ENCODE measurements at places on chromosomes 1 and 21.

- no peak for DNase-seq
Observed at GRCh38 chr1:226761322-226761721, 22.2 kb upstream of the ITPKB start.

- DNase-seq = no peak
Observed at GRCh38 chr1:67044631-67045270, 9.2 kb downstream of the SLC35D1 start.

DNA sequence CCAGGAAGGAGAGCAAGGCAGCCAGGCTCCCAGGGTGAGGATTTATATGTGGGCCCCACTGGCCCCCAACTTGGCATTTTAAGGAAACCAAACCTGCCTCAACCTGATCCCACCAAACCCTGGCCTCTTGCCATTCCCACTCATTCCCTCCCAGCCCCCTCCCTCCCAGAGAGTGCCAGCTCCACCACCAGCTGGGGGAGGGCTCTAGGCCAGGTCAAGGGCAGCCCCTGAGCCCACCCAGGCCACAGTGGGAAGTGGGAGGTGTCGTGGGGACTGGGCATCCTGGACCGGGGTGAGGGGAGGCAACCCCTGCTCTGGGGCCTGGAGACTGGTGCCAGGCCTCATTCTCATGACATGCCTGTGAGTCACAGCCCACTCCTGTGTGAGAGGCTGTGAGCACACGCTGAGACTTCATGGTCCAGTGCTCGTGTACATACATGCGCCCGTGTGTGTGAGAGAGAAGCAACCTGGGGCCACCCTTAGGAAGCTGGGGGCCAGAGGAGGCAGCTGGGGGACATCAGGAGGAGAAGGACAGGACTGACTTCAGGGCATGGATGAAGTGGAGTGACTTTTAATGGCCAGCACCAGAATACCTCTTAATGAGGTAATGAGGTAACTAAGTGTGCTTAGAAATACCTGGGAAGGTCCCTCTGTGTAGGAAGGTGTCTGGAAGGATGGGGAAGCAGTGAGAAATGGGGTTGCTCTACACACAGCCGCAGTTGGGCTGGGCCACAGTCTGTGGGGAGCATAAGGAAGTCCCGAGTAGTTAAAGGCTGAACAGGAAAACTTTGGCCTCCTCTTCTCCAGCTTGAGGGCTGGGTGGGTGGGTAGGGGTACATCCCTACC, at the start of gene S100A2:
TSS of gene S100A2 (minus strand) at position 316 of the 846 bp plus-strand sequence. CDS start 1,967 bp downstream, outside the sequence.
- peak; percentile 47 for DNase-seq

DNA sequence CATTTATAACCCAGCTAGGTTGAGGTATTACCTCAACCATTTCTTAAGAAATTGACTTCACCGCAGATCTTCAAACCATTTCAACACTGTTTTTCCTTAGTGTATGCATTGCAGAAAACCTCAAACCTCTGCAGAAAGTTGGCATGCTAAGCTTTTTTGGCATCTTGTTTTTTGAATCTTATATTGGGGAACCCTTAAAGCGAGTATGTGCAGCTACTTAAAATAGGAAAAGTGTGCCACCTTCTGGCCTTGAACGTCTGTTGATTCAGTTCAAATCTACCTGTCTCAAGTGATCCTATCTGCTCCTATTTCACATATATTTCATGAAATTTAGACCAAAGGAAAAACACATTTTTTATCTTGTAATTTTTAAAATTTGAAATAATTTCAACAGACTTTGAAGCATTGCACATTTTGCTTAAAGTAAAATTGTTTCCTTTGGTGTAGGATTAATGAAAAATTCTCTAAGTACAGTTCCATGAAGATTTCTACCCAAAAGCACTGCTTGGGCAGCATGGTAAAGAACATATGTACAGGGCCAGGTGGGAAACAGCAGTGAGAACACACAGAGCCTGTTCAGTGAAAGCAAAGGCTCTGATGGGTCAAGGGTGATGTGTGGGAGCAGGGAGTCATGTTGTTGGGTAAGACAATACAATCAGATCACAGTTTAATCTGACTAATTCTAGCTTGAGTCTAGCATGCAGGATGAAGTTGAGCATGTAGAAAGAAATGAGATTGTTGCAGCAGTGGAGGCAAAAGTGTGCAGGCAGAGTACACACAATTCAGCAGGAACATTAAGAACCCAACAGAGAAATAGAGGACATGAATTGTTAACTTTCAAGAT, 17.2 kb downstream of the HENMT1 start:
- no peak for DNase-seq

DNA sequence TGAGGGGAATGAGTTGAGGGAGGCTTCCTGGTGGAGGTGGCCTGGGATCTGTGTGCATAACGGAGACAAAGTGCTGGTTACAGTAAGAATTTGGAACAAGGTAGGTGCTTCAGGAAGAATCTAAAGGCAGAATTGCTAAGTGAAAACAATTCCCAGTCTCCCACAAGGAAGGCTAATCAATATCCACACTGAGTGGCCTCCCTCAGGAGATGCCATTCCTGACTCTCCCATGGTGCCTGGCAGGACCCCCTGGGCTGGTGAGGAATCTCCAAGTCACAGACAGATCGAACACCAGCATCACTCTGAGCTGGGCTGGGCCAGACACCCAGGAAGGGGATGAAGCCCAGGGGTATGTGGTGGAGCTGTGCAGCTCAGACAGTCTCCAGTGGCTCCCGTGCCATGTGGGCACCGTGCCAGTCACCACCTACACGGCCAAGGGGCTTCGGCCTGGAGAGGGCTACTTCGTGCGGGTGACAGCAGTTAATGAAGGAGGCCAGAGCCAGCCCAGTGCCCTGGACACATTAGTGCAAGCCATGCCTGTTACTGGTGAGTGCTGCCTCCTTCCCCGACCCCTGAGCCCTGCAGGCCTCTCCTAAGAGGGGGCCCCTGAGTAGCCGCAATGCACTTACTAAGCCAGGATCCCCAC, 30.7 kb downstream of the IGFN1 start:
- DNase-seq = peak; percentile 36

- DNase-seq = no peak
Observed at GRCh38 chr1:60903591-60903990, 178.8 kb upstream of the NFIA start.

DNA sequence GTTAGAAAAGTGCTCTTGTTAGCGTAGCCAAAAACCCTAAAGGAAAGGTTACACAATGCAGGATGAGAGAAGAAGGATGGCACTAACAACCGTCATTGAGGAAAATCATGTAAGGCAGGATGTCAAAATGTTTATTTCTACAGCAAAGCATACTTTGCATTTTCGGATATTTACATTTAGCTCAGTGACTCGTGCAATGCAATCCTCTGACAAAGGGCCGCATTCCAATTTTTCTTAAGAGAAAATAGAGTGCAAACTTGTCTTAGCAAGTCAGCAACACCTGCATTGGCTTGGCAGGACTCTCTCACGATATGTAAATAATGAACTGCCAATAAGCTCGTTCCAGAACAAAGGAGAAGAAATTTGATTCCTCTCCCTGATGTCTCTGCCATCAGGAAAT, 33.3 kb downstream of the TIAM1 start:
- no peak for DNase-seq

DNA sequence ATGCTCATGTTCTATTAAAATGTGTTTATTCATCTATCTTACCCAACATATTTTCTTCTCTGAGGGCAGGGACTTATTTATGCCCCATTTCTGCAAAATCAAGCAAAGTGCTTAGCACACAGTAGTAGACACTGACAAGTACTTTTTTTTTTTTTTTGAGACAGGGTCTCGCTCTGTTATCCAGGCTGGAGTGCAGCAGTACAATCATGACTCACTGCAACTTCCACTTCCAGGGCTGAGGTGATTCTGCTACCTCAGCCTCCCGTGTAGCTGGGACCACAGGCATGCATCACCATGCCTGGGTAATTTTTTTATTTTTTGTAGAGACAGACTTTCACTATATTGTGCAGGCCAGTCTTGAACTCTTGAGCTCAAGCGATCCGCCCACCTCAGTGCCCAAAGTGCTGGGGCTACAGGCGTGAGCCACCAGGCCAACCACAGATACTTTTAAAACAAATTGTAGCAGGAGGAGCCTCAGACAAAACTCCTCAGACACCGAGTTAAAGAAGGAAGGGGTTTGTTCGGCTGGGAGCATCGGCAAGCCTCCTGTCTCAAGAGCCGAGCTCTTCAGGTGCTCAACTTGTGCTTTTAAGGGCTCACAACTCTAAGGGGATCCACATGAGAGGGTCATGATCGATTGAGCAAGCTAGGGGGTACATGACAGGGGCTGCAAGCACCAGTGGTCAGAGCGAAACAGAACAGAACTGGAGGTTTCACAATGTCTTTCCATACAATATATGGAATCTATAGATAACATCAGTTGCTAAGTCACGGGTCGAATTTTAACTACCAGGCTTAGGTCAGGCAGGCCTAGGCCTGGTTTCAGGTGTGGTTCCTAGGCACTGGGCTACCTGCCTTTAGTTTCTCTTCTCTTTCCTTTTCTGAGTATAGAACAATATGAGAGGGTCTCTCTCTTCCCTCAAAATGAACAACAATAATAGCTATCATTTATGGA, 5.7 kb upstream of the TMEM167B start:
- DNase-seq = no peak

DNA sequence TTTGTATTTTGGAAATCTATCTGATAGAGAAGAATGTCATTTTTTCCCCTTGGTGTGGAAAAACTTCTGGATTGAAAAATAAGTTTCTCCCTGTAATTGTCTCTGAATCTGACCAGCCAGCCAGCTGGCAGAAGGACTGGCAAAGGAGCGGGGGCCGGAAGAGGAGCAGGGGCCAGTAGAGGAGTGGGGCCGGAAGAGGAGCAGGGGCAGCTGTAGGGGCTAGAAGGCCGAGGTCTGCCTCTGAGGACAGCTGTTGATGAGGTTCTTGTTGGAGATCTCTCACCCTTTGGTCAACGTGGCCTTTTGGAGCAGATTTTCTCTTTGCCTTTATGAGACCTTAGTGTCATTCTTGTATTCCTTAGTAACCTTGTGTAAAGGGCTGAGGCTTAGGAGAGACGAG, 121.8 kb downstream of the GALNT2 start:
- DNase-seq = peak; percentile 16

DNA sequence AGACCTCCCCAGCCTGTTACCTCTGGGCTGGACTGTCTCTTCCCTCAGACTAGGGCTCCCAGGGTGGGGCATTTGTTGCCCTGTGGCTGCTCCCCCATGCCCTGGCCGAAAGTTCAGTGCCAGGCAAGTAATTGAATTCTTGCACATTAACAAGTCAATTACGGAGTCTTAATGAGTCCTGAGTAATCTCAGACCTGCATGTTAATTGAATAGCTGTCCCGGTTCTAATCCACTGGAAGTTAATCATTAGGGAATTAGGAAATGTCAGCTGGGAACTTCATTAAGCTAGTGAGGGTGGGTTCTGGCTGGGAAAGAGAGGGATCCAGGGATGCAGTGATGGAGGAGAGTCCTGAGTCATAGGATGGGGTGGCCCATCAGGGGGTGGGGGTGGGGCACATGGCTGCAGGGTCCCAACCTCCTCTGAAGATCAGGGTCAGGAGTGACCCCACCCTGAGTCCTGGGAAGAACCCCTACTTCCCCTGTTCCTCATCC, 47.1 kb upstream of the CSF3R start:
- DNase-seq = no peak

DNA sequence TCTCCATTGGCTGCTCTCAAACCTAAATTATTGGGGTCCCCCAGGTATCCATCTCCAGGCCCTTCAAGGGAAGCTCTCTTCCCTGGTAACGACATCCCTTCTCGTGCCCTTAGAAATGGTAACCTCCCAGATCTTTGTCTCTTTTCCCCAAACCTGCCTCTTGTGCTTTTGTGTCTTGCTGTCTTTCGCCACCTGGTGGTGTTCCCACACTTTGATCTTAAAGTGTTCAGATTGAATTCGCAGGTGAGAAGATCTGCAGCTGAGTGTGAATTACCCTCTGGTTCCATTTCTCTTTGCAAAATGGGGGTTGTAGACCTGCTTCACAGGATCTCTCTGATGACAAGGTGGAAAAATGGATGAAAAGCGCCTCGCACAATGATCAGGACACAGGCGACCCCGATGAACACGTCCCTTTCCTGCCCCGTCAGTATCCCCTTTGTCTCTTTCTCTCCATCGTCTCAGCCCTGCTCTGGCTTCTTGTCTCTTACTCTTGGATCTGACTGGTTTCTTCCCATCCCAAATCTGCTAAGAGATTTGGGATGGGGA, 53.1 kb downstream of the DOP1B start:
- no peak for DNase-seq

DNA sequence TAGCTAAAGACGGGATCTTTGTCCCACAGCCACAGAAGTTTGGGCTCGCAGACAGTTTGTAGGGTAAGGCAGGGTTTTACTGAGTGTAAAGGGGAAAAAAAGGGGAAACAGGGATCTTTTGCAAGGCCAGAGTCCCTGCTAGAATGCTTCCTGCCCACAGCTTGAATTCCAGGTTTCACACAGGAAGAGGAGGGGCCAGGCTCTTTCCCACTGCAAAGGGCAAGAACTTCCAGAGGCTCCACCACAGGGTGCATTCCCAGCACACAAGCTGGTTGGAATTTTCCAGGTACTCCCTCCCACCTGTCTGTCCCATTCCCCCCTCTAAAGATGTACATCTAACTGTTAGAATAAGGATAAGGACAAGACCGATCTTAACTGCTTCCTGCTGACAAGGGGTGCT, 1126.9 kb downstream of the KCNT2 start:
- DNase-seq = no peak

- peak; percentile 29 for DNase-seq
Observed at GRCh38 chr1:117573386-117574023, 32.3 kb upstream of the TENT5C start.

- no peak for DNase-seq
Observed at GRCh38 chr21:35254765-35255138, 205.7 kb upstream of the RUNX1 start.

GRCh38 chr1:8682573-8682972, 134.9 kb downstream of the RERE start:
- no peak for DNase-seq

- no peak for DNase-seq
Observed at GRCh38 chr1:194339471-194339870, 1153.1 kb upstream of the B3GALT2 start.

- DNase-seq = no peak
Observed at GRCh38 chr21:27565364-27565763, 598.5 kb upstream of the ADAMTS5 start.

- no peak for DNase-seq
Observed at GRCh38 chr1:6237093-6237492, 1.3 kb upstream of the ICMT start.

- no peak for DNase-seq
Observed at GRCh38 chr1:180609643-180610555, 21.9 kb upstream of the XPR1 start.

- DNase-seq = no peak
Observed at GRCh38 chr1:192669174-192669573, 33.2 kb downstream of the RGS13 start.

GRCh38 chr1:175034775-175035174, 11.6 kb upstream of the MRPS14 start:
- DNase-seq = no peak

GRCh38 chr1:114446198-114446597, 64.8 kb downstream of the TRIM33 start:
- no peak for DNase-seq

GRCh38 chr21:45209685-45210284, 77.9 kb downstream of the POFUT2 start:
- no peak for DNase-seq
